C1 segment of cervical spinal cord (tissue), 14 donors: ENCODE measurements at places on chromosomes 1 and 21.
A peak's percentile ranks its signal among the peaks of the same experiment; 100 is the strongest.

GRCh38 chr1:44849575-44850132, 6.6 kb upstream of the PTCH2 start:
- DNase-seq = no peak

DNA sequence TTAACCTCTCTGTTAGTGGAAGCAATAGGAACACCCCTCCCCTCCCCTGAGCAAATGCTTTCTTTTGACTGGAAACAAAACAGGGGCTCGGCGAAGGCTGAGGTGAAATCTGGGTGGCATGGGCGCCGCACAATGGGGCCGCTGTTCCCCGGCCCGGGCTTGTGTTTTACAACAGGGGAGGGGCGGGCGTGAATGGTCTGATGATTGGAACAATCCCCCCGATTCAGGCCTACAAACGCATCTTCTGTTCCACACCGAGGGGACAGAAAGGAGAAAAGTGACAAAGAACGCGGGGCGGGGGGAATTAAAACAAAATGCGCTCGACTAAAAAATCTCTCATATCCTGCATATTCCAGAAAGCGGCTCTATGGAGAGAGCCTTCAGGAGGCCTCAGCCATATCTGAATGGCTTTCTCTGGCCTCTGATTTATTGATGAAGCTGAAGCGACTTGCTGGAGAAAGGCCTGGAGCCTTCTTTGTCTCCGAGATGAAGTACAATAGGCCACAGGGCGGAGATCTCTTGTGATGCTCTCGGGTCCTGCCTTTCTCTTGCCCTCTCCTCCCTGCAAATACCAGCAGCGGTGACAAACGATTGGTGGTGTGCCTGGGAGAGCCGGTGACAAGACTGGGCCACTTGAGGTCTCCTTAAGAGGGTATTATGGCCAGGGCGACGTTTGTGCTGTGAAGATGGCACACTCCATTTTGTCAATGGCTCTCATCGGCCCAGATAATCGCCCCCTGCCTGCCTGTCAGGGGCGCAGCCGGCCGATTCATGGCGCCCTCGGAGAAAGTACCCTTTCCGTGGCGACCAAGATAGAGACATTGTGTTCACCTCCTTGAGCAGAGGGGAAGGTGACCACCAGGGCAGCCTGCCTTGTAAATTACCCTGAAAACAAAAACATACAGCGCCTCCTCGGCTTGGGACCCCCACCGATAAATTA, 47.1 kb upstream of the OLIG2 start:
- DNase-seq = no peak

GRCh38 chr1:60527567-60527966, 454.0 kb upstream of the C1orf87 start:
- DNase-seq = no peak

DNA sequence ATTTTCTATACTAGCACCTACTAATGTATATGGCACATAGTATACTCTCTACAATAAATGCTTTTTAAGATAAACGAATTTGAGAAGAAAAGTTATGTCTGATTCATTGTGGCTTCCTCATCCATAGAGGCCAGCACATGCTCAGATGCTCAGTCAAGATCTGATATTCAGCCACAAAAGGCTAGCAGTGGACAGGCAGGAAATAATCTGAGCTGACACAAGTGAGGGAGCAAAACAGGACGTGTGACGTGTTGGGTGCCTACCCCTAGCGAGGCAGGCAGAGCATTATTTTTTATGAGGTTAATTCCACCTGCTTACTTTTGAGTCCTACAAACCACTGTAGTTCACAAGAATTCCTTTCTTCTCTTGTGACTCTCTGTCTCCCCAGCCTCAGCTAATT, 550.9 kb downstream of the SMYD3 start:
- no peak for DNase-seq

DNA sequence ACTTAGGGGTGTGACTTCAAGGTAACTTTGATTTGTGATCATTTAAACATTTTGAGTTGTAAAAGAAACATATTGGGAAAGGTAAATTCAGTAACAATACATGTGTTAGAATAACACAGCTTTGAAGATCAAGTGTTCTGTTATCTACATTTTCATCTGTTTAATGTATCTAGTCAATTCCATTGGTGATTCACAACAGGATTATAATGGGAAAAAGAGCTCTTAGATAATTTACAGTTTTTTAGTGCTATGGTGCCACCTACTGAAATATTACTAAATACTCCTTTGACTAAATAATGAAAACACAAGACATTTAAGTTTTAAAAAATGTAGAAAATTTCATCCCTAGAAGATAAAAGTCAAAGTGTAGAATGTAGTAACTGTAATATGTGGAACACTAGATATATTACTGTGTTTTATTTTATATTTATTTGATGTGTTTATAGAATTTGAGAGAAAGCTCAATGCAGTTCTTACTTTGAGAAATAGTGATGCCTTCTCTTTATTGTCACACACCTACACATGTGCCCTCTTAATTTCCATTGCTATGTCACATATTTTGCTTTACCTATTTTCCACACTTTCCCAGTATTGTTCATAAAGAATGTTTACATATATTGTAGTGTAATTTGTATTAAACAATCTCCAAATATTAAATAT, 47.4 kb downstream of the PTPRC start:
- no peak for DNase-seq

DNA sequence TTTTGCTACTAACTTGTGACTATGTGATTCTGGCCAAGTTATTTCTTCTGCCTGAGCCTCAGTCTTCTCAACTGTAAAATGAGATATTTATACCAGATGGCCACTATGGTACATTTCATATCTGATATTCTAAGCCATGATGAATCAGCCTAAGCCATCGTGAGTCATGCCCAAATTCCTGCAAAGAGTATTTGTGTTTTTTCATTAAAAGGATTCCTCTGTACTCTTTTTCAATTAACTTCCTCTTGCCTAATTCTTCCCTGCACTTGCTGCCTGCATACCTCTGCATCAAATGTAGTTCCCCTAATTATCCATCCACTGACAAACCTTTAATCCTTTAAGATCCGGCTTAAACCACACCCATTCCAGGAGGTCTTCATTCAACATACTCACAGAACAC, 575.1 kb upstream of the BEND5 start:
- DNase-seq = no peak

DNA sequence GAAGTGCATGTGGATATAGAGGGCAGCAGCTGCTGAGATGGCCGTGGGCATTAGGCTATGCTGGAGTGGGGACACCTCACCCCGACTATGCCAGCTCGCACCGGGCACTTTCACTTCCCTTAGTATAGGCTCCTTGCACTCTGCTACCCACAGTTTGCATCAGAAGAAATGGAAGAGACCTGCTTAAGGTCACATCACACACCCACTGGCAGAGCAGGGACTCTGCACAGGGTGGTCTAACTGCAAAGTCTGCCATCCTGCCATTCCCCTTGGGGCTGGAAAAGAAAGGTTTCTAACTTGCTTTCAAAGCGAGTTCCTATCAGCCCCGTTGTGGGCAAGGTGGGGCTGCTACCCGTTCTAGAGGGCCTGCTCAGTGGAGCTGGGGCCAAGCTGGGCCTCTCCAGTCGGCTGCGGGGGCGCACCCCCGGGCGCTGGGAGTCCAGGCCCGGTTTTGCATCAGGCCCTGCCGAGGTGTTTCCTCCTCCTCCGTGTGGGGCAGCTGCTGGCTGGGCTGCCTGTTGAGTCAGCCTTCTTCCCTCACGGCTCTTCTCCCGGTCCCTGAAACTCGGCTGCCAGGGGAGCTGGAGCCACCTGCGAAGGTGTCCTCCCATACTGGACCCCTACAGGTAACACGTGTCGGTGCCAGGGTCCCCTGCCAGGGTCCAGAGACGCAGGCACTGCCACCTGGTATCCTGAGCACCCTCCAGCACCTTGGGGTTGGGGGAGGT, at the start of gene SYTL1:
SYTL1 (plus strand) TSS at position 498 of the 728 bp plus-strand sequence. CDS start 3,313 bp downstream, outside the sequence.
- DNase-seq = no peak

GRCh38 chr1:27057801-27058625, 45.4 kb upstream of the TENT5B start:
- no peak for DNase-seq

- no peak for DNase-seq
Measured at GRCh38 chr1:231719485-231720183, 93.0 kb downstream of the DISC1 start.

- no peak for DNase-seq
Measured at GRCh38 chr1:151549199-151549598, 9.1 kb downstream of the TUFT1 start.

- no peak for DNase-seq
Measured at GRCh38 chr1:44262816-44263567, 49.7 kb downstream of the DMAP1 start.

GRCh38 chr1:117655220-117655577, 49.4 kb downstream of the TENT5C start:
- no peak for DNase-seq

GRCh38 chr1:12604114-12604874, 13.7 kb downstream of the DHRS3 start:
- no peak for DNase-seq

- DNase-seq = no peak
Measured at GRCh38 chr1:913491-914130, 10.1 kb upstream of the SAMD11 start.

- DNase-seq = peak; percentile 40
Measured at GRCh38 chr1:7669559-7670311, 101.4 kb upstream of the VAMP3 start.

DNA sequence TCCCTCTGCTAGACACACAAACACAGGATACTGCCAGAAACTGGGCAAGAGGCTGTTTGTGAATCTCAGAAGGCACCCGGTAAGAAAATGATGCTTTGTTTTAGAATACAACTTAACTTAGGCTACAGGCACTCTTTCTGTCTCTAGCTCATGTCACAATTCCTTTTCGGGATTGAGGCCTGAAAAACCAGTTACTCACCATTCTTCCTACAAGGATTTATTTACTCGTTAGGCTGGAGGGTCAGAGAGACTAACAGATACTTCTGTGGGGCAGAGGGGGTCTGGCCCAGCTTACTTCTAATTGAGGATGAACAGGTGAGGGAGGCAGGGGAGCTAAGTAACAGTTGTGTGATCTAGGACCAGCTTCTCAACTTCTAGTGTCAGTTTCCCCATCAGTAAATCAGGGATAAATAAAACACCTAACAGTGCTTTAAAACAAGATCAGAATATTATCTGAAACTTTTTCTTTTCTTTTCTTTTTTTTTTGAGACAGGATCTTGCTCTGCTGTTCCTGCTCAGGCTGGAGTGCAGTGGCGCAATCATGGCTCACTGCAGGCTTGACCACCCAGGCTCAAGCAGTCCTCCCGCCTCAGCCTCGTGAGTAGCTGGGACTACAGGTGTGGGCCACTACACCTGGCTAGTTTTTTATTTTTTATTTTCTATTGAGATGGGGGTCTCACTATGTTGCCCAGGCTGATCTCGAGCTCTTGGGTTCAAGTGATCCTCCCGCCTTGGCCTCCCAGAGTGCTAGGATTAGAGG, 31.9 kb downstream of the NFYC start:
- DNase-seq = no peak

GRCh38 chr1:212107481-212107880, 71.9 kb downstream of the DTL start:
- DNase-seq = no peak

GRCh38 chr1:209729436-209729835, 24.8 kb downstream of the HSD11B1 start:
- no peak for DNase-seq

- no peak for DNase-seq
Measured at GRCh38 chr1:244841273-244841927, 5.9 kb downstream of the COX20 start.

- no peak for DNase-seq
Measured at GRCh38 chr1:170247751-170248521, 102.2 kb downstream of the NTMT2 start.

- no peak for DNase-seq
Measured at GRCh38 chr1:8529901-8530300, 212.0 kb downstream of the SLC45A1 start.

DNA sequence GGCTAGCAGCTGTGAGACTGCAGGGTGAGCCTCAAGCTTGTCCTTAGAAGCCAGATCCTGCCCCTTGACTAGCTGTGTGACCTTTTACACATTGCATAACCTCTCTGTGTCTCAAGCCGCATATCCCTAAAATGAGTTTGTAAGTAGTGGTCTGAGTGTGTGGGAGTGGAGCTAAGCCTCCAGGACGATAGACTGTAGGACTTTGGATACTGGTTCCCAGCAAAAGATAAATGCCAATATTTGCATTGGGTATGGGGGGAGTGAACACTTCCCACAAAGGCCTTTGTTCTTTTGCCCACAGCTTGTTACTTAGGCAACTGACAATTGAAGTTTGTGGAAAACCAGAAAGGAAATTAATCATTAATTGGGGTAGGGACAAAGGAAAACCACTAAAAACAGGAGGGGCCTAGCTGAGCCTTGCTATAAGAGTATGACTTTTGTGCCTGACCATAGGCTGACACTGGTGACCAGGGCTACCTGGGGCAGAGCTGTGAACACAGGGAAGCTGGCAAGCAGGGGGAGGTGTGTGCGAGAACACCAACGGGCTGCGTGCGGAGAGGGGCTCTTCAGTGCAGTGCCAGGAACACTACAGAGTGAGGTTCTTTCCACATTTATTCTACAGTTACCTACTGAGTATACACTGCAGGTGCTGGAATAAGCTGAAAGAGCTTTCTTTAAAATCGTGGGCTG, 102.4 kb upstream of the ETV3 start:
- DNase-seq = no peak

GRCh38 chr1:85447006-85447943, 17.7 kb downstream of the DDAH1 start:
- DNase-seq = no peak

GRCh38 chr21:40792691-40793456, 54.1 kb downstream of the DSCAM start:
- DNase-seq = no peak

DNA sequence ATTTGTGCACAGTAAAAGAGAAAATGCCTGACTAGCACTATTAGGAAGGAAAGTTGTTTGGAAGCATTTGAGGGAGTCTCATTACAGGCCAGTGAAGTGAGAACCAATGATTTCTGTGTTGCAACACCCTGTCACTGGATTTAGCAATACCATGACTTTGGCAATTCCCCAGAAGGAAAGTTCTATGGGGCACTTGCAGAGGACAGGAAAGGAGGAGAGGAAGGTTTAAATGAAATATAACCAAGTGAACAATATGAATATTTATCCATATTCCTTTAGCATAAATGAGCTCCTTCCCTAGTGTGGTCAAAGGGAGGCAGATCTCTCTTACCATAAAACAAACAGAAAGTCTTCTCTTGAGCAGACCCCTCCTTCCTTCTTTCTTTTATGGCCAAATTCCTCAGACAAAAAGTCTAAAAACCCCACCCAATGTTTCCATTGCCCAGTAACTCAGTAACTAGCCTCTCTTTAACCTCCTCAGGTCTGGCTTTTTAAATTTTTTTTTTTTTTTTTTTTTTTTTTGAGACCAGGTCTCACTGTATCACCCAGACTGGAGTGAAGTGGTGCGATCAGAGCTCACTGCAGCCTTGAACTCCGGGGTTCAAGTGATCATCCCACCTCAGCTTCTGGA, 5.5 kb downstream of the TLR5 start:
- DNase-seq = no peak
